AG20443 (cell line): ENCODE measurements at places on chromosomes 4 and X.

GRCh38 chrX:295136-295535 lies 14.0 kb downstream of the PLCXD1 start:
- DNase-seq: no peak

DNA sequence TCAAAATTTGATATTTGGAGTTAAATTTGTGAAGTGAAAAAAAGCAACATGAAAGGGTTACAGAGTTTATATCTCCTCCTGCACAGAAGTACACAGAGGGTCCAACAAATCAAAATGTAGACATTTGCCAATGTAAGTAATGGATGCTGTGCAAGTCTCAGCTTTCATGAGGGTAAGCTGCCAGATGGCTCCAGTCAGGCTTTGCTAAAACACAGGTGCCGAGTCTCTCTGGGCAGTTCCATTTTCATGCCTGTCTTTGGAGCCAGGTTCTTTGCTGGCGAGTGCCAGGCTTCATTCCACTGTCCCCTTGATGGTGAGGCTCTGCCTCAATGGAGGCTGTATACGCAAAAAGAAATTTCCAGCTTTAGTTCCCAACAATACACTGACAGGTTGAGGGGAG lies 27.9 kb downstream of the SLC4A4 start:
- DNase-seq: no peak

DNA sequence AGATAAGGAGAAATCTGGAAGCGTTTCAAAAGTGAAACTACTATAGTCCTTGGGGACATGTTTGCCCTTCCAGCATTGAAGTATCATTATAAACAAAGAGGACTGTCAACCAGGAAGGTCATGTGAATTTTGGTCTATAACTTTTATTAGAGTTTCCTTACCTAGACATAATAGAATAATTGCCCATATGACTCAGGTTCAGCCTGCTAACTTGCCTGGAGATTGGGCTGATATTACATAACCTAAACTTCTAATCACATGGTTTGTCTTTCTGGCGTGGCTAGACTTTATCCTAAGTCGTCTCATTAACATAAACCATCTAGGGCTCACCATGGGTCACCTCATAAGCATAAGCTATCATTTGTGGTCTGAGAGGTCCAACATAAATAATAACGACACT lies 775.9 kb downstream of the CENPC start:
- DNase-seq: no peak

- no peak for DNase-seq
Observed at GRCh38 chr4:79495447-79495846, 87.4 kb upstream of the GK2 start.

DNA sequence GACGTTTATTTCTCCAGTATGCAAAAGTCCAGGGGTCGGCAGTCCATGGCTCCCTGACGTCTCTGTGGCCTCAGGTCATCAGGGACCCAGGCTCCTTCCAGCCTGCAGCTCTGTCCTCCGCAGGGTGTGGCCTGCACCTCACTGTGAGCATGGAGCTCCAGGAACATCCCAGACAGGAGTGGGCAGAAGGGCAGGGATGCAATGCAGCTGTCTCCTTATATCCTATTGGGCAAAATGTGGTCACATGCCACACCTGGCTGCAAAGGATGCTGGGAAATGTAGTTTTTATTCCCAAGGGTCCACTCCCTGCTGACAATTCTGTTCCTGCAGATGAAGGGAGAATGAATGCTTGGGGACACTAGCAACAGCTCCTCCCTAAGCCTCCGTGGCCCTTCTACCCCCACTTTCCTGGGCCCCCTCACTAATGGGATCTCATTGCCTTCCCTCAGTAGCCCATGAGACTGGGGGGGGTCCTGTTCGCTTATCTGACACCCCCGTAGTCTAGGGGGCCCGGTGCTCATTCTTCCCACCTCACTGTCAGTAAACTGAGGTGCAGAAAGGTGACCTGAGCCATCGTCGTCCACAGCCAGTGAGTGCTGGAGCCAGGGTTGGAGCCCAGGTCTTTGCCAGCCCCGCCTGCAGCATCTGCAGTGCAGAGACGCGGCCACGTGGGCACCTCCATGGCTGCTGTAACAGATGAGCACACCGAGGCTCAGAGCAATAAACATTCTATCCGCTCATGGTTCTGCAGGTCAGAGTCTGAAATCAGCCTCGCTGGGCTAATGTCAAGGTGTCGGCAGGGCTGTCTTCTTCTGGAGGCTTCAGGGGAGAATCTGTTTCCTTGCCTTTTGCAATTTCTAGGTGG lies 5.9 kb upstream of the GRPEL1 start:
- peak; percentile 59 for DNase-seq

DNA sequence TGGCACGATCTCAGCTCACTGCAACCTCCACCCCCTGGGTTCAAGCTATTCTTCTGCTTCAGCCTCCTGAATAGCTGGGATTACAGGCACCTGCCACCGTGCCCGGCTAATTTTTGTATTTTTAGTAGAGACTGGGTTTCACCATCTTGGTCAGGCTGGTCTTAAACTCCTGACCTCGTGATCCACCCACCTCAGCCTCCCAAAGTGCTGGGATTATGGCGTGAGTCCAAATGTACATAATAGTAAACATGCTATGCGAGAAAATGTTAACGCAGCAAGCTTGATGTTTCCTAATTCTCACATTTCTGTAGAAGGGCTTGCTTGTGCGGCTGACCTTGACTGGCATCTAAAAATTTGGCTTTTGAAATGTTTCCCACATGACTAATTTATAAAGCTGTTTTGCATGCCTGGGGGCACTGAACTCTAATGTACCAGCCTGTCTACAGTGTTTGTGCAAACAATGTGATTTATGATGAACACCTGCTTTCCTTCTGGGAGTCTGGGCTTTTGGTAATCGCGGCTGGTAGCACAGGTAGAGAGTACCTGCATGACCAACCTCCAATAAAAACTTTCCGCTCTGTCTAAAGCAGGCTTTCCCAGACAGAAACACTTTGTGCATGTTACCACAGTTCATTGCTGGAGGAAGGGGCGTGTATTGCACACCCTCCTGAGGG lies 216.8 kb downstream of the IL15 start:
- DNase-seq: no peak

- DNase-seq: no peak
Observed at GRCh38 chrX:115968436-115969252, 201.9 kb upstream of the AGTR2 start.

DNA sequence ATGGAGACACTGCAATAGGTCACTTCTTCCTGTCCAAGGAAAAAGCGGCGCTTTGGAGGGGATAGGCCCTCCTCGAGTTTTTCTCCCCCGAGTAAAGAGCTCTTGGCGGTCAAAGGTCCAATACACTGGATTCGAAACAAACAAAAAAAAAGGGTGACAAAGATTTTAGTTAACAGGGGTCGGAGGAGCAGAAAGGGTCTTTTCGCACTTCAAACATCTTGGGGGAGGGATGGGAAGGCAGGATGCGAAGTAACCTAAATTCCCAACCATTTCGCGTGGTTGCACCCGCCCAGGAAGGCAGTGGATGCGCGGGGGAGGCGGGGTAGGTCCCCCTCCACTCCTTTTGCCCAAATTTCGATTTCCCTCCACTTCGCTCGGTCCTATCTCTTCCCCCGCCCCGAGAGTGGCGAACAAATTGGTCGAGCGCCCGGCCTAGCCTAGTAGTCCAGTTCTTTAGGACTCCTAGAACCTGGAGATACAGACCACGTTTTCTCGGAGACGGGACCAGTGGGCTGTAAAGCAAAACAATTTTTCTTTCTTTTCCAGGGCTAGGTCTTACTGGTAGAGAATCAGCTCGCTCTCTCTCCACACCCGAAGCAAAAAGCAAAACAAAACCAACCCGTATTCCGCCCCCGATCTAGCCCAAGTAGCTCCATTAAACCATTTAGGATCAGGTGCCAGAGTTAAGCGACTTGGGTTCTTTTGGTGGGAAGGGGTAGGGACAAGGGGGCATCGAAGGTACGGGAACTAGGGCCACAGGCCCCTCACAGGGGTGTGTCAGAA lies 2.0 kb upstream of the STAG2 start:
- peak; percentile 32 for DNase-seq

GRCh38 chr4:37678624-37679023 lies 7.6 kb downstream of the RELL1 start:
- no peak for DNase-seq

GRCh38 chr4:54005475-54005874 lies 58.9 kb downstream of the CHIC2 start:
- peak; percentile 28 for DNase-seq

GRCh38 chrX:118152721-118153120 lies 36.1 kb upstream of the KLHL13 start:
- DNase-seq: no peak

GRCh38 chrX:670645-671044 lies 40.1 kb downstream of the SHOX start:
- DNase-seq: no peak

DNA sequence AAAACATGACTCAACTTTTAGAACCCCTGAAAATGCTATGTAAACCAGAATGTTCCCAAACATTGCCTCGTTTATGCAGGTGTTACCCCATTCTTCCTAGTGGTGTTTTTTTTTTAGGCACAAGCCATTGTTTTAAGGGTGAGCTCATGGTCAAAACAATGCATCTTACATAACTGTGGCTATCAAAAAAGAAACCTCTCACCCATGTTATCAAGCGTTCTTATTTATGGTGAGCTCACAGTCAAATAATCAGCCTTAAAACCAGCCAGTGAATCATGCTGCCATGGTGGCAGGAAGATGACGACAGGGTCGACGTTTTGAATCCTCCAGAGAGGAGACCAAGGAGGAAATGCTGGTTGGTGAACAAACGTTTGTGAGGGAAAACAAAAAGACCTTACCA lies 195.2 kb downstream of the KDR start:
- DNase-seq: peak; percentile 65

DNA sequence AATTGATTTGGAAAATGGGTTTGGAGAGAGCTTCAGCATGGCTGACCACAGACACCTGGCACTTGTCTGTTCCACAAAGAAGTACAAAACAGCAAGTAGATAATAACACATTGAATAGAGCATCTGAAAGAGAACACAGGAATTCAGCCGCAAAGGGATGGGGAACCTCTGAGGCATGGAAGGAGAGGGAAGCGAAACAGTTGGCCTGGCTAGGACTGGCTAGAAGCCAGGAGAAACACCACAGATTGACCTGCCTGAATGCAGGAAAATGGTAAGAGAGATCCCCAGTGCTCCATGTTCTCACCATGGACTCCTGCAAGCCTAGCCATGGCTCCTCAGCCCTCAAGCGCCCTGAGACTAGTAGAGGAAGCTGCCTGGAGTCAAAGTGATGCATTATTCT lies 169.7 kb upstream of the SH3RF1 start:
- no peak for DNase-seq

DNA sequence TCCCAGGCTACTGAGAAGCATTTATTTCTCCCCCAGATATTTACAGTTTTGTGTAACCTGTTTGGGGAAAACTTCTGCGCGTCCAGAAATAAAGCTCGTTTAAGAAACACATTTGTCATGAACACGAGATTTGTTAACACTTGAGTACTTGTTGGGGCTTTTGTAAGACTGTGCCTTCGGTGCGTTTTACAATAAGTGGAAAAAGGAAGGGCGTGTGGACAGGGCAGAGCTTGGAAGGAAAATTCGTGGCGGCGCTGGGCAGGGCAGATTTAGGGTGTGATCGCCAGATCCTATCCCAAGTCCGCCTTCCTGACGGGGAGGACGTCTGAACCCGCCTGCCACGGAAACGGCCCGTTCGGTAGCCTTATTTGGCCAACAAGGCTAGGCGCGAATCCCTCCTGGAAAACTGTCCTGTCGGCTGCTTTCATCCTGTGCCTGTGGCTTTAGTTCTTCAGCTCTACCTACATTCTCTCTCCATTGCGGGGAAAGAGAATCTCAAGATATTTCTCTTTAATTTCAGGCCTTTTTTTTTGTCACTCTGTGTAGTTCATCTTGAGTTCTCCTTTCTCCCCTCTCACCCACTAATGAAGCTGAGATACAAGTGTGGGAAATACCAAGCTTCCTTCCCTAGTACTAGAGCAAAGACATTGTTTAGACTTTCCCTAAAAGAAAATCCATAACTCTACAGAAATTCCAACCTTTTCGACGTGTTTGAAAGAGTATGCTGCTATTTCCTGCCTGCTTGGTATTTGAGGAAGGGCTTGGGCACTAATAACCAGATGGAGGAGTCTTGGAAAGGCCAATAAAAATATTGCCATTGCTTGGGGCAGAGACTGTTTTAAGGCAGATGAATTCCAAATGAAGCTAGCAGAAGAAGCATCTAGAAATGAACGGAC lies 982 bp downstream of the PDLIM5 start:
- DNase-seq: peak; percentile 87

GRCh38 chrX:128518508-128518907 lies 466.3 kb upstream of the ACTRT1 start:
- DNase-seq: no peak
